ENCODE measurements at places on chromosomes 11 and 22. TPM values are rescaled to one million over a fixed set of nuclear protein-coding genes. Genes with fewer than 3 reads are reported as not detected.

KCNK4 gene
- 0.16 TPM for polyA plus RNA-seq

AIFM3 gene
- 1.3 TPM for polyA plus RNA-seq

COPB1 gene
- 81.0 TPM for polyA plus RNA-seq

ATG16L2 gene
- polyA plus RNA-seq = 29.4 TPM

GRCh38 chr11:27807596-27807995 is 107.3 kb upstream of the BDNF start:
- no peaks in the 10 kb centered on the region for H3K36me3 ChIP-seq
- no peak overlapping the region for H3K4me3 ChIP-seq
- no peaks in the 10 kb centered on the region for H3K27me3 ChIP-seq
- no peaks in the 10 kb centered on the region for H3K4me1 ChIP-seq
- DNase-seq = no peak

- H3K4me3 ChIP-seq = no peak overlapping the region
- no peak for DNase-seq
- no peaks in the 10 kb centered on the region for H3K27me3 ChIP-seq
- no peaks in the 10 kb centered on the region for H3K4me1 ChIP-seq
- H3K36me3 ChIP-seq = no peaks in the 10 kb centered on the region
Measured at GRCh38 chr11:21897752-21898151, 295.1 kb upstream of the ANO5 start.

DNA sequence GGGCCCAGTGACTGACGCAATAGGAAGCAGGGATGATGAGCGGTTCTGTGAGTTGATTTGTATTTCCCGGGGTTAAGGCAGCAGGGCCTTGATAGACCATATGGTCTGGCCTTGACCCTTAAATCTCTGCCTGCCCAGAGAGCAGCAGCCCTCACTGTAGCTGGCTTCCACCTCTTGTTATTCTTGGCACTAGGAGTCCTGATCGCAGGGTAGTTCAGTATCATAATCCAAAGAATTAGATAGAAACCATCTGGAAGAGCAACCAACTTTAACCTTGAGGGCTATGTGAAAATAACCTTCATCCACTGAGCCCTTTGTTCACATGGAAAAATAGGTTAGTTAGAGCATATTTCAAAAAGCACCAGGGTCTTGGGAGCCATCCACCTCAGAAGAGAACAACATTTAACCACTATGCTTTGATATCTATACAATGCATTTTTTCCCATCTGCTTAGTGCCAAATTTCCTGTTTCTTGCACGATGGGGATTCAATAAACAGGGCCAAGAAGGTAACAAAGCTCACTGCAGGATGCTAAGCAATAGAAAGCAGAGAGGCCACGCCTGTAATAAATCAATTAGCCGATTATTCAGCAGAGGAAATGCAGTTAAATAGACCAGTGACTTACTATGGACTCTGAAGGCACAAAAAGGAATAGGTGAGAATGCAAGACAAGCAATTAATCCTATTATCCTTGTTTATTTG is 761.3 kb downstream of the OPCML start:
- no peak overlapping the region for H3K4me3 ChIP-seq
- H3K4me1 ChIP-seq = no peaks in the 10 kb centered on the region
- DNase-seq = peak; percentile 56

- H3K4me3 ChIP-seq = no peak overlapping the region
- no peak overlapping the region for H3K27ac ChIP-seq
- no peaks in the 10 kb centered on the region for H3K36me3 ChIP-seq
- no peak for DNase-seq
- no peaks in the 10 kb centered on the region for H3K27me3 ChIP-seq
- no peaks in the 10 kb centered on the region for H3K4me1 ChIP-seq
Measured at GRCh38 chr11:80086496-80087055, 645.7 kb upstream of the TENM4 start.

- H3K27me3 ChIP-seq = no peaks in the 10 kb centered on the region
- peaks cover 12% of the 10 kb centered on the region for H3K4me1 ChIP-seq
- H3K27ac ChIP-seq = peak overlapping the region; percentile 23
- H3K4me3 ChIP-seq = no peak overlapping the region
- no peaks in the 10 kb centered on the region for H3K36me3 ChIP-seq
Measured at GRCh38 chr11:86785576-86785975, 14.8 kb upstream of the PRSS23 start.

GRCh38 chr11:6626971-6627761 is 7.9 kb upstream of the TPP1 start:
- H3K4me3 ChIP-seq = no peak overlapping the region
- no peaks in the 10 kb centered on the region for H3K27me3 ChIP-seq
- no peak overlapping the region for H3K27ac ChIP-seq
- no peaks in the 10 kb centered on the region for H3K4me1 ChIP-seq
- no peak for DNase-seq
- H3K36me3 ChIP-seq = no peaks in the 10 kb centered on the region

- no peak overlapping the region for H3K27ac ChIP-seq
- H3K27me3 ChIP-seq = no peaks in the 10 kb centered on the region
- no peaks in the 10 kb centered on the region for H3K36me3 ChIP-seq
- no peak overlapping the region for H3K4me3 ChIP-seq
Measured at GRCh38 chr11:131498631-131499160, 128.3 kb downstream of the NTM start.
